Stimulated activated CD4-positive, alpha-beta T cell treated with anti-CD3 and anti-CD28 coated beads, Interleukin-15, amount 100 ng/mL, for 48 hours (primary cell): ENCODE measurements at places on chromosomes 2 and 18.

DNA sequence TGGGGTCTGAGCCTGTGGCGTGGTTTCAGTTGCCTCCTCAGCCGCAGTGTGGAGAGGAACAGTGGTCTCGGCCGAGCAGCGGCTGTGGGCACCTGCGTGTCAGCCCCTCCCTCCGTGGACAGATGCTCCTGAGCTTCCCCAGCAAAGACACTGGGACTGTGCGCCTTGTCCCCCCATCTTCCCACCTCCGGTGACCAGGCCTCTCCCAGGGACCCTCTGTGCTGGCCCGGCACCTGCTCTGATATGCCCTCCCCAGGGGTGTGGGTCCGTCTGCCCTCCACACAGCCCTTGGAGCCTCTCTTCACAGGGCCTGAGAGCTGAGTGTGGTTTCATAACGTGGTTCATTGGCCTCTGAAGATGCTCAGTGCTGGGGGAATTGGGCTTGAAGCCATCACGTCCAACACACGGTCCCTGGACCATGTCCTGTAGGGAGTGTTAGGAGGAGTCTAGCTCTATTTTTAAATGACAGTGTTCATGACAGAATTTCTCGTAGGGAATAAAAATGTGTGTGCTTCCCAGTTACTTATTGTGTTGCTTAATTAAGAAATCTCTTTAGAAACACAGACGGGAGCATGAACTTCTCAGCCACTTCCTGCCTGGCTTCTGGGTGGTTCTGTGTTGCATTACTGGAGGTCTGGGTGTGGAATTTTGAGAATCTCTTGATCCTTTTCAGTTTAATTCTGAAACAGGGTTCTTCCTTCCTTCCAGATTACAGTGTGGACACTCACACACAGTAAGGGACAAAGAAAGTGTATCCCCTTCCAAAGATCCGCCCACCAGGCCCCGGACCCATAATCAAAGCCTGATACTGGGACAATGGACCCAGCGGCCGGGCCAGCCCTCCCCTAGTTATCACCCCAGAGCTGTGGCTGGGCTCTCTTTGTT lies 110.7 kb downstream of the NFATC1 start:
- DNase-seq = no peak

DNA sequence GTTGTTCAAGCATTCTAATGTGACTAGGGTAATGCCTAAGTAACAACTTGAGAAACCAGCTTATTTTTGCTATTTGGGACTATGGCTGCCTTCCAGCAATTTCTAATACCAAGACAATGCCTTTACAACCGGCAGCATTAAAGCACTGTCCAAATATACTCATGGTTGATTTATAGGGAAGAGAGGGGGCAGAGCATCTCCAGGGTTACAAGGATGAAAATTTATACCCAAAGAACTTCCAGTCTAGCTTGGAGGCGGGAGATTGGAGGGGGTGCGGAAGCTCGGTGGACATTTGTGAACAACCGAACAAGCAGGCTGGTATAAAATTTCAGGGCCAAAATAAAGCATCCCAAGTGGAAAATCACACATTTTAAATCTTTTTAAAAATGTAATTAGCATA lies 294.9 kb upstream of the STON1 start:
- no peak for DNase-seq

DNA sequence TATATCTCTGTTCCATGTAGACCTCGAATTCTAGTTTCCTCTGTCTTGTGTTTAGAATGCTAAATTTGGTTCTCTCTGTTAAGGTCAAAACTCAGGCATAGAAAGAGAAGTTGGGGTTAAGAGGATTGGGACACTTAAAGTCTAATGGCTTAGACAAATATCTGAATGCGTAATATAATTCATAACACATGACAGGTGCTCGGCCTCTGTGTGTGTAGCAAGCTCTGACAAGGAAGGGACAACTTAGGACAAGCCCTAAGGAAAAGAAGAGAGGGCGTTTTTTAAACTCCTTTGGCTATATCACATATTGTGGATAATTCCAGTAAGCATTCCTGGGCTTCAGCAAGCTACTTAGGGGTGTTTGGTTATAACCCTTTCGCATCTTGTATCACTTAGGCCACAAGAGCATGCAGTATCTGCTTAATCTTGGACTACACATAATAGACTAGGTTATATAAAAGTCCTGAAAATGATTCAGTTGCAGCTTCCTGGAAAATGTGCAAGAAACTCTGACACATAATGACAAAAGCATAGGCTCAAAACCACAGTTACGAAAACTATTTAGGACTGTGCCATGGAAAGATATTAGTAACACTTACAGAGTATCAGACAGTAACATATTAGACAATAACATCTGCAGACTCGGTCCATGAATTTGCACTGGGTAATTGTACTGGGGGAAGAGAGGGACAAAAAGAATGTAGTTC lies 16.1 kb upstream of the CREB1 start:
- DNase-seq = no peak

DNA sequence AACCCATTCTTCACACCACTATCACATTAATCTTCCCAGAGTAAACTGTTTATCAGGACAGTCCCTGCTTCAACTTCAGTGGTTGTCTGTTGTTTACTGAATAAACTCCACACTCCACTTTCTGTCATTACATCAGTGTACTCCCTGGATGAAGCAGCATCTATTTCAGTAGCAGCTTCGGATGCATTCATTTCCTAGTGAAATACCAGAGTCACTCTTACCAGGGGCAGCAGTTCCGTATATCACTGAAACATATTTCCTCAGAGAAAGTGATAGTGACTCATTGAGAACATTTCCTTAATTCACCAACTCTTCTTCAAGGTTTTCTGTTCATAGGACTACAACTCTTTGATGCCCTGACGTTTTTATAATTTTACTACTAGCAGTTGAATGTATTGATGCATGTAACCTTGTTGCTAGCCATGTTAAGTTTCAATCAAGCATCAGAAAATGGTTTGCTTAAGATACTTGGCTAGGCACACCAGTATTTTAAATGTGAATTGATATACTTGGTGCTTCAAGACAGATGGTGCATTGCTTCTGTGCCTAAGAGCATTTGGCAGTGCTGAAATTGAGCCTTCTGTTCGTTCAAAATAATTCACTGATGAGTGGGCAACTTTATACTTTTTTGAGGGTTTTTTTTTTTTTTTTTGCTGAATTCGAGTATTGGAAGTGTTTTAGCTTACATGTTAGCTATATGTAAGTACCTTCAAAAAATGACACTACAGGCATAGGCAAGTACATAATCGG lies 92.3 kb downstream of the UBE2E3 start:
- DNase-seq = no peak

- DNase-seq = no peak
Measured at GRCh38 chr18:32815881-32816280, 43.1 kb upstream of the KLHL14 start.

GRCh38 chr2:46977280-46977665 lies 61.7 kb upstream of the MCFD2 start:
- no peak for DNase-seq

- no peak for DNase-seq
Measured at GRCh38 chr2:11022064-11022463, 110.3 kb downstream of the KCNF1 start.

DNA sequence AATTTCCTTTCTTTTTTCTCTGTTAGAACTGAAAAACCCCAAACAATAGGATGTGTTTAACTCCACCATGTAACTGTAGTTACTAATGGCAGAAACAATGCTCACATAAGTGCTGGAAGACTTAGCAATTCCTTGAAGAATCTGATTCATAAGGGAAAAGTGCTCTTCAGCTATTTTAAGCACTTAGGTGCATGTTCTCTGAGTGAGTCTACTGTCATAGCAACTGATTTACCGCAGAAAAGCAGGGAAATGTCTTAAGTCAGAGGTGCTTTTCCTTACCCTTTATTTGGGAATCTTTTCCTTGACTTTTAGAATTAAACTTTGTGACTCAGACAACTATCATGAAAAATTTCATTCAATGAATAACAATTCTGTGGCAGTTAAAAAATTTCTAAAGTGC lies 65.4 kb upstream of the NABP1 start:
- no peak for DNase-seq

DNA sequence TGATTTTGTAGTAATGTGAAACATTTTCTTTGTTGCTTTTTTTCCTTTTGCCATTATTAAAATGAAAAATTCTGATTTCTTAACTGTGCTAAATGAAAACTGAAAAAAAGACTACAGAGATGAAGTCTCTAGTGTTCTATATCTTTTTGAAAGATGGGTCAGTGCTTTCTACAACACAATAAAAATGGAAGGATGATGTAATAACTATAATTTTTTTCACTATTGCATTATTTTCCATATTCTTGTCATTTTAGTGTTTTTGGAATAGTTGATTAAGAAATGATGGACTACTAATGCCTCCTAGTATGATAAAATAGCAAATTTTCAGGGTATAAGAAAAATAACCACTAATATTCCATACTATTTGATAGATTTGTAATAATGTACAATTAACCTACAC lies 7.2 kb downstream of the PSMD14 start:
- no peak for DNase-seq

DNA sequence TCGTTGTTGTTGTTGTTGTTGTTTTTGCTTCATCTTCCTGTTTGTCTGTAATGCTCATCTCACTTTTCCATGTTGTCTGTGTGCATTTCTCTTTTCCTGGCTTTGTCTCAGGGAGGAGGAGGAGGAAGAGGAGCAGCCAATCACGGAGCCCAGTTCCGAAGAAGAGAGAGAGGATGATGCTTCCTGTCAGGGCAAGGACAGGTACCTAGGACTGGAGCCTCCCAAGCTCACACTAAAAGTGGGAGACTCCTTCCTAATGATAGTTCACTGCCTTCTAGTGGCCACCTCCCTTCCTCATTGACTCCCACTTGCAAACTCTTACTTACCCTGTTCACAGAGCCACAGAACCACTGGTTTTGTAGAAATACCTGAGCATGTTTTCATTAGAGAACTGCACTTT lies 179.6 kb downstream of the TPGS2 start:
- DNase-seq = no peak

GRCh38 chr2:143192106-143192505 lies 62.9 kb downstream of the ARHGAP15 start:
- no peak for DNase-seq

GRCh38 chr2:30287190-30287840 lies 56.0 kb downstream of the LBH start:
- DNase-seq = no peak

DNA sequence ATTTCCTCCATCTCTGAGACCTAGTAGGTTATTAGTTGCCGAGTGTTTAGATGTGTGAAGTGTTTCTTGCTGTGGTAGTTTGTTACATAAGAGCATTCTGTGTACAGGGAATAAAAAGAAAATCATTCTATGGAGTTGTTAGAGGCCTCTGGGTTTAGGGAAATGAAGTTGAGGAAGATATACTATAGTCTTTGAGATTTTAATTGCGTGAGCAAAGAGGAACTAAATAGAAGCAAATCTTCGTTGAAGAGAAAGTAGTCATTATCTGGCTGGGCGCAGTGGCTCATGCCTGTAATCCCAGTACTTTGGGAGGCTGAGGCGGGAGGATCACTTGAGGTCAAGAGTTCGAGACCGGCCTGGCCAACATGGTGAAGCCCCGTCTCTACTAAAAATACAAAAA lies 19.0 kb downstream of the USP39 start:
- DNase-seq = no peak

DNA sequence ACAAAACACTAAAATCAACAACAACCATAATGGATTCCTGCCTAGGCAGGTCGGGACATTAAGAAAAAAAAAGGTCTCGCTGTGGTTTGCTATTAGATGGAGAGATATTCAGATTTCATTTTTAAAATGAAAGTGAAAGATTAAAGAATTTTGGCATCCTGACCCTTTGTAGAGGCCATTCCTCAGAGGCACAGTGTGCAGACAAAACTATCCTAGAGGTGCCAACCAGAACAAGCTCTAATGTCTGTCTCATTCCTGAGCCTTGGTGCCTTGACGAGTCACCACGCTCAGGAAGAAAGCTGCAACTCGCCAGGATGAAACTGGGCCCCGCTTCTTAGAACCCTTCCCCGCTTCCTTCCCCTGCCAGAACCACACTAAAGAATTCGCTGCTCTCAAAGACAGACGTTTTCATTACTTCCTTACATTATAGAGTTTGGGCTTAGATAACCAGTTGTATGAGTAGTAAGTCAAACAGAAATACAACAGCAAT lies 156.0 kb downstream of the TGIF1 start:
- DNase-seq = no peak

DNA sequence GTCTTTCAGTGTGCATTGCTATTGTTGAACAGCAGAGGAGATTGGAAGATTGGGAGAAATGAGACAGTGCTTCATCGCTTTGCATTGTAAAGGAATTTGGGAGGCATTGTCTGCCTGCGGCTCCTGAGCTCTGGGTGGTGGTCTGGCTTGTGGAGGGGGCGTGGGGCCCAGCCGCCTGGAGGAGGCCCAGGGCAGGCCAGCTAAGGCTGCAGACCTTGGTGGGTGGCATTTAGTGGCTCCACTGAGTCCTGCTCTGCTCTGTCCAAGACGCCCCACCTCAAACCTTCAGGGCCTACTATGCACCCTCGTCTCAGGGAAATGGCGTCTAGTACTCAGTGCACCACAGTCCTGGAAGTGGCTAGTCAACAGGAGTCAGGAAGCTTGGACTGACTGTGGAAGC lies 5.7 kb upstream of the HS1BP3 start:
- no peak for DNase-seq

GRCh38 chr2:211033765-211034164 lies 477.4 kb downstream of the CPS1 start:
- no peak for DNase-seq

DNA sequence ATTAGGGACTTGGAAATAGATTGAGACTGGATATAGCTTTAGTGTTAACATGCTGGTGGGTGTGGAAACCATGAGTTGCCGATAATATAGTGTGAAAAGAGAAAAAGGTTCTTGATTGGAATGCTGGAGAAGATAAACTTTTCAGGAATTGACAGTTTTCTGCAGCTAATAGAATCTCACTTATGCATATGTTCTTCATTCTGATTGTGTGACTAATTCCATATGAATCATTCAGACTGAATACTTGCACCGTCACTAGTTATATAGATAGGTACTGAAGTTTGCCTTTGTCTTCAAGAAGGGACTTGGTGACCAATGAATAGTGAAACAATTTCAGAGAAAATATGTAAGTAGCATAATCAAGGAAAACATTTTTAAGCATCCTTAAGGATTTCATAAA lies 225.7 kb upstream of the FOSL2 start:
- no peak for DNase-seq

GRCh38 chr2:229641676-229642075 lies 72.7 kb downstream of the DNER start:
- no peak for DNase-seq

GRCh38 chr18:10660179-10660884 lies 134.5 kb downstream of the NAPG start:
- DNase-seq = no peak
